ENCODE measurements at places on chromosomes 6 and 20. TPM values are rescaled to one million over a fixed set of nuclear protein-coding genes. Genes with fewer than 3 reads are reported as not detected.
A peak's percentile ranks its signal among the peaks of the same experiment; 100 is the strongest.

Gene LTA
- total RNA-seq = not detected

Gene DHX16
- 48.4 TPM for total RNA-seq

Gene SUMO4
- total RNA-seq = 2.2 TPM

Gene UTRN
- 83.5 TPM for total RNA-seq

Gene TFAP2C
- under 0.01 TPM for total RNA-seq

Gene SYNDIG1
- not detected for total RNA-seq

Gene BLTP3A
- total RNA-seq = 4.2 TPM

Gene SLX4IP
- 5.9 TPM for total RNA-seq

GRCh38 chr6:66538551-66539135 lies 831.6 kb upstream of the EYS start:
- DNase-seq = no peak

GRCh38 chr20:50052550-50053361 lies 60.2 kb downstream of the UBE2V1 start:
- DNase-seq = no peak

DNA sequence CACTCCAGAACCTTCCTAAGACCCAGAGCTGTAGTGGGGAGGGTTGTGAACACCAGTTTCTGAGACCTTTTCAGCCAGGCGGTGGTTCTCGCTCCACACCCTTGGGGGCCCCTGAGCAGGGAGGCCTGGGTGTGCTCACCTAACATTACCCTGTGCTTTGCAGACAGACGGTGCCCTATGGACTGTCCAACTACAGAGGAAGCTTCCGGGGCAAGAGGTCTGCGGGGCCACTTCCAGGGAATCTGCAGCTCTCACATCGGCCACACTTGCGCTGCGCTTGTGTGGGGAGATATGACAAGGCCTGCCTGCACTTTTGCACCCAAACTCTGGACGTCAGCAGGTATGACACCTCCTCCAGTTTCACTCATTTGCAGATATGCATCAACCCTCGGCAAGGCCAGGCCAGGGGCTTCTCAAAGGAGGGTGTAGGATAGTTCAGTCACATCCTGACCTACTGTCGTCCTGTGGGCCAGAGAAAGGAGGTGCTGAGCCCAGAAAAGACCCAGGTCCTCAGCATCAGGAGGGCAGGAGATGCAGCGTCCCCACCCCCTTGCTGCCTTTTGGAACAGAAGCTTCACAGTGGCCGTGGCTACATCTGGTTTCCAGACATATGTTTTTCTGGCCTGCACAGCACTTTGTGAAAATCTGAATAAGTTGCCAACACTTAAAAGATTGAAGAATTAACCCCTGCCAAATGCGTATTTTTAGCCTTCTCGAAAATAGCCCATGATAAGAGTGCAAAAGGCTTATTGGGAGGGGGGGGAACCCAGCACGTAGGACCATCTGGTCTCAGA lies 20.6 kb downstream of the EDN3 start:
- DNase-seq = no peak

GRCh38 chr20:43458422-43458924 lies 777 bp downstream of the SRSF6 start:
- DNase-seq = peak; percentile 21

DNA sequence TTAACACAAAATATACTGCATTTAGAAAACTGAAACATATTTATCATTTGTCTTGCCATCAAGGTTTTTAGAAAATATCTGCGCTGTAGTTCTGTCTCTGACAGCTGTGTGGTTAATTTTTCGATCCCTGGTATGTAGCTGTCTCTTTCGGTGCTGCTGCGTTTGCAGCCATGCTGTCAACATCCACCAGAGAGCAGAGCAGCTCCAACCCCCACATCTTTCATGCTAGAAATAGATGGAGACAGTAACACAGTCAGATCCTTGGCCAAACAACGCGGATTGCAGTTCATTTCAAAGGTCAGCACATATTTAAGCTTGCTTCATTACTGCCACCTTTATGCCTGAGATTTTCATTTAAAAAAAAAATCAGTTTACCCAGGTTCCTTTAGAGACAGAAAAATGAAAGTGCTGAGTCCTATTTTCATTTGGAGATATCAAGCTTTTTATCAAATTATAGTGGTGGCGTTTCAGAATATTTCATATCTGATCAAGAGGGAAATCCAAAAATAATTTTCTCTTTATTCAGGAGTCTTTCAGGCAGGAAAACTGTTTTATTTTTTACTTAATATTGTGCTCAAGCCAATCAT lies 157.7 kb upstream of the MMS22L start:
- peak; percentile 12 for DNase-seq

GRCh38 chr6:47446669-47447330 lies 30.8 kb upstream of the CD2AP start:
- no peak for DNase-seq

DNA sequence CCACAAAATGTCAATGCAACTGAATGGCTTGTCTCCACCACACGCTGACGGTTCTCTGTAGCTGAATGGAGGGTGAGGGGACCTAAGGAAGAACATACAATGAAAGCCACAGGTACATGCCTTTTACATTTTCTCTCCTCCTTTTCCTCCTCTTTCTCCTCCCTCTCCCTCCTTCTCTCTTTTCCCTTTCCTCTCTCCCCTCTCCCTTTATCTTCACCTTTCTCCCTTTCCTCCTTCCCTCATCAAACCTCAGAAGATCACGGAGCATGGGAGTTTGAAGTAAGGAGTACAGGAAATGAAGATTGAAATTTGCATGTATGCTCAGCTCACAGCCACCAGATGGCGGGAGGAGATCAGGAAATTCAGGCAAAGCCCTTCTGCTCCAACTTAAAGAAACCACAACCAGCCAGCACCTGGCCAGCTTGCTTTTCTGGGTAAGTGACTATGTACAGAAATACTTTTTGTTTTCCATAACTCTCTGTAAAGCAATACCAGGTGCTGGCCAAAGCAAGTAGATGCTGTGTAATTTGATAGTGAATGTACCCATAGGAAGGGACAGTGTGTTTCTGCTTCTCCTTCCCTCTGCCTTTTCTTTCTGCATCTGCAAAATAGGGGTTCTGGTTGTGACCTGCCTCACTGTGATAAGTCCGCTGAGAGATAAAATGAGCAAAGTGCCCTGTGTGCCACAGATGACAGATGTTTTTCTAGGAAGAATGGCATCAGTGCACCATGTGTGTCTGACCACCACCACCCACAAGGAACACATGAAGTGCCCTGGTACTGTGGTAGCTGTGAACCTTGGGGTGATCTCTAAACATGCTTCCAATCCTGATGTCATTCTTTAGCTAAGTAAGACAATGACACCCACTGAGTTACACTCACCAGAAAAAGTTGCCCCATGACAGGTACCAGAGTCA lies 18.6 kb upstream of the FOXO3 start:
- peak; percentile 87 for DNase-seq

DNA sequence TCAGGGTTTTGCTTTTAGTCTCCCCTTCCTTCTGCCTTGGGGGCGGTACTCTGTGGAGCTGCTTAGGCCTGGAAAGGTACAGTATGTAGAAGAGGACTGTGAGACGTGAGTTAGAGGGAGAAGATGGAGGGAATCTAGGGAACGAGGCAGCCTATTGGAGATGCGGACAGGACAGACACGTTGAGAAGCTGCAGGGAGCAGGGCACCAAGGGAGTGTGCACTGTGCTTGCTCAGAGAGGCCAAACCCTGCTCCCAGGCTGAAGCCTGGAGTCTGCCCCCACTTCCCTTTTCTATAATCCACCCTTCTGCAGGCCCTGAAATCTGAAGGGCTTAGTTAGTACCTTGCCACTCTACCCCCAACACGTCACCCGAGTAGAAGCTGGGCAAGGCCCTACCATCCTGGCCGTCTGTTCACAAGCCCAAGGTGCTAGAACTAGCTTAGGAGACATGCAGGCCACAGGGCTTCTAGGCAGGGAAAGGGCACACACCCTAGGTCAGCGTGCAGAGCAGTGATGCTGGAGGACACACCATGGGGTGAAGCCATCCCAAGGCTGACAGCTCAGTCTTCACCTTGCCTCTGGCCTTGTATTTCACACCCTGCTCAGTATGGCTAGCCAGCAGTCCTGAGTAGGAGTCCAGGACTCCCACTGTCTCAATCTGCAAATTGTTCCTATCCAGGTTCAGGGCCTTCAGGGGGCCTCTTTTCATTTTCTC lies 6.9 kb downstream of the TP53INP2 start:
- DNase-seq = no peak

DNA sequence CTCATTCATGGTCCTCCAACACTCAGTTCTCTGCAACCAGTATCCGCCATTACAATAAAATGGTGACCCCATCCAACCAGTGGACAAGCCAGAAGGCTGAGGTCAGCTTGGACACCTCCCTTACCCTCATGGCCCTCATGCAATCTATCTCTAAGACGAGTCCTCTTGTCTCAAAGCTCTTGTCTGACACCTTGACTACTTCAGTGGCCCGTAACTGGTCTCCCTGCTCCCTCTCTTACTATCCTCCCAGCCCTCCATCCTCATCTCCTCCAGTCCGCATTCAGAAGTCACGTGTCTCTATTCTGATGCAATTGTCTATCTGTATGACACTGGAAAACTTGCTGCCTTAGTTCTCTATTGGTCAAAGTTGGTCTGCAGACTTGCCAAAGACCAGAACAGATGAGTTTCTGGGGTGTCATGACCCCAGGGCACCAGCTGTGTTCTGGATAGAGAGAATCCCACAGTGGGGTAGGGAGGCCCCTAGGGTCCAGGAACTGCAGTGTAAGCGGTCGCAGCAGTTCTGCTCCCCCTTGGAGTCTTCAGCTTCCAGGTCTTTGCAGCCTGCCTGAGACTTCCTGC lies 59.6 kb upstream of the RNF24 start:
- no peak for DNase-seq

DNA sequence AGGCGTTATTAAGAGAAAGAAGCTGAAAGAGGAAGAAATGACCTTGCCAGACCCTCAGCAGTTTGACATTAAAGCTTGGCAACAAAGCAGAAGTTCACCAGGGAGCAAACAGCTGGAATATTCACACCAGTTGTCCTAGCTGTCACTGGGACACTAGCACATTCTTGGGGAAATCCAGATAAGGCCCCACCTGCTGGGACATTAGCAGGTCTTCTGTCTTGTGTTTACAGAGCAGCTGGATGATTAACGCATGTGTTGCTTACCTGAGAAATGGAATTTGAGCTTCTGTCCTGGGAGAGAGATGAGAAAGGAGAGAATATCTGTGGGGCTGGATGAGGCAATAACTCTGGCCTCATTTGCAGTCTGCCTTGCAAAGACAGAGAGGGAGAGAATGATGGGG lies 137.6 kb upstream of the RIN2 start:
- no peak for DNase-seq

DNA sequence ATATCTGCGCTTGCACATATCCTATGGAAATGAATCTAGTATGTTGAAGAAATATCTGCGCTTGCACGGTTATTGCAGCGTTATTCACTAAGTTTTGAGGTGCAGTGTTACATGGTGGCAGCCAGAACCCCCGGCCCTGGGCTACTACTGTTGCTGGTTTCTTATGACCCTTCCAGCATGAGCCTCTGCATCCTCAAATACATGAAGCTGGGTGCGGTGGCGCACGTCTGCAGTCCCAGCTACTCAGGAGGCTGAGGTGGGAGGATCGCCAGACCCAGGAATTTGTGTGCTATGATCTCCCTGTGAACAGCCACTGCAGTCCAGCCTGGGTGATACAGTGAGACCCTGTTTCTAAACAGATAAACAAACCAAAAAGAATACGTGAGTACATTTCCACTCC lies 9.3 kb upstream of the CEBPB start:
- no peak for DNase-seq

GRCh38 chr6:108735310-108736001 lies 112.8 kb upstream of the ARMC2 start:
- no peak for DNase-seq

DNA sequence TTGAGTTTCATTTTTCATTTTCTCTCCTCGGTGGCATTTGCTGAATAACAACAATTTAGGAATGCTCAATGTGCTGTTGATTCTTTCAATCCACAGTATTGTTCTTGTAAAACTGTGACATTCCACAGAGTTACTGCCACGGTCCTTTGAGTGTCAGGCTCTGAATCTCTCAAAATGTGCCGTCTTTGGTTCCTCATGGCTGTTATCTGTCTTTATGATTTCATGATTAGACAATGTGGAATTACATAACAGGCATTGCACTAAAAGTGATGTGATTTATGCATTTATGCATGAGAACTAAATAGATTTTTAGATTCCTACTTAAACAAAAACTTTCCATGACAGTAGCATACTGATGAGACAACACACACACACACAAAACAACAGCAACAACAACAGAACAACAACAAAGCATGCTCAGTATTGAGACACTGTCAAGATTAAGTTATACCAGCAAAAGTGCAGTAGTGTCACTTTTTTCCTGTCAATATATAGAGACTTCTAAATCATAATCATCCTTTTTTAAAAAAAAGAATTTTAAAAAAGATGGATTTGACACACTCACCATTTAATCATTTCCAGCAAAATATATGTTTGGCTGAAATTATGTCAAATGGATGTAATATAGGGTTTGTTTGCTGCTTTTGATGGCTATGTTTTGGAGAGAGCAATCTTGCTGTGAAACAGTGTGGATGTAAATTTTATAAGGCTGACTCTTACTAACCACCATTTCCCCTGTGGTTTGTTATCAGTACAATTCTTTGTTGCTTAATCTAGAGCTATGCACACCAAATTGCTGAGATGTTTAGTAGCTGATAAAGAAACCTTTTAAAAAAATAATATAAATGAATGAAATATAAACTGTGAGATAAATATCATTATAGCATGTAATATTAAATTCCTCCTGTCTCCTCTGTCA lies 88.1 kb downstream of the SNAP25 start:
- peak; percentile 91 for DNase-seq

- peak; percentile 57 for DNase-seq
These were observed 14.0 kb downstream of the DEFB110 start for GRCh38 chr6:50007819-50008218.
